ENCODE measurements at places on chromosomes 3 and 15.

GRCh38 chr3:134992586-134992985 lies 197.5 kb downstream of the EPHB1 start:
- no peak for DNase-seq

- DNase-seq: no peak
Observed at GRCh38 chr3:21991061-21991460, 240.1 kb upstream of the ZNF385D start.

DNA sequence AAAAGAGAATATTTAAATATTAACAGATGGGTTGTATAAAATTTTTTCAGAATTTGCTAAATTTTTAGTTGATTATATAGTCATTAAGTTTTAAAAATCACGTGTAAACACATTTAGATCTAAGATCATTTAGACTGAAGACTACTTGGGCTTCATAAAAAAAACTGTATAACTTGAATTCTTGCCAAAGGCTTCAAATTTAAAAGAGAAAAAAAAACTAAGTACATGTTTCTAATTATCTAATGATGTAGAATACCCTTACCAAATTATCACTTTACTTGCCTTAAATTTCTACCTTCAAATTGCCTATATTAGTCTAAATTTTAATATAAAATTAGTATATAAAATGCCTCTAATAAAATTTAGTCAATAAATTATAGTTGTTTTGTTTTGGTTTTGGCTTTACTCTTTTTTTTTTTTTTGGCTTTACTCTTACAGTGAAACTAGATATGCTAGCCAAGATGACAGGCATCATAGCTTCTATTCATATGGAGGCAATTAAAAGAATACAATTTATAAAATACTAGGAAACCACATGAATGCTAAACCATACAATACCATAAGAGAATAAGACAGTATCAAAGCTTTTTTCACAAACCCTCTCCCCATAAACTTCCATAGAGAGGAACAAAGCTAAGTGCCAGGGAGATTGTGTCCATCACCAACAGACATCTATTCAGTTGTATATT lies 183.1 kb upstream of the KCNMB2 start:
- DNase-seq: no peak

DNA sequence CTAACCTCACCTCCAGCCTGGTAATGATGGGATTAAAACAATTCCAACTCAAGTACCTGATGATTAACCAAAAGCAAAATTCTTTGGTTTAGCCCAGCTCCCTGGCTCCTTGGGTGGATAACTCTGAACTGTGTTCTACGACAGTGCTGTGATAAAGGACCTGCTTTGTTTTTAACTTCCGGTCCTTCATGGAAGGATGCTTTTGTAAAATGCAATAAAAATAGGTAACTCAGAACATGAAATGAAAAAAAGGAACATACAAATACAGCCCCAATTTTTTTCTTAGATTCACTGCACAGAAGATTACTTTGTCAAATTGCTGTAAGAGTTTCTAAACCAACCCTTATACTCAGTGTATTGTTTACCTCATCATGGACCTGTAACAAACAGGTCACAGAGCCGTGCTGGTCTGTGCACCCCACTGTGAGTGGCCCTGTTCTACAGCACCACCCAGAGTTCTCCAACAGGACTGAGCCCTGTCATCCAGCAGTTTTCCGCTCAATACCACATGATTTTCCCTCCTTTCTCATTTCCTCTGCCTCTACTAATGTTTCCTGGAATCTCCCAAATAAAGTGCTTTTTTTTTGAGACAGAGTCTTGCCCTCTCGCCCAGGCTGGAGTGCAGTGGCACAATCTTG lies 4.9 kb upstream of the PCYT1A start:
- DNase-seq: no peak

GRCh38 chr3:153221748-153222162 lies 59.7 kb downstream of the RAP2B start:
- no peak for DNase-seq

GRCh38 chr15:70597056-70597603 lies 166.2 kb downstream of the UACA start:
- DNase-seq: no peak

GRCh38 chr3:126854666-126855065 lies 128.2 kb upstream of the PLXNA1 start:
- DNase-seq: no peak

GRCh38 chr15:55914446-55914845 lies 79.0 kb downstream of the NEDD4 start:
- DNase-seq: no peak

GRCh38 chr3:70061096-70061495 lies 61.6 kb downstream of the SAMMSON start:
- DNase-seq: no peak

- no peak for DNase-seq
Observed at GRCh38 chr3:66709532-66709931, 208.7 kb upstream of the LRIG1 start.

- no peak for DNase-seq
Observed at GRCh38 chr15:87755226-87755625, 501.3 kb downstream of the NTRK3 start.

GRCh38 chr3:120772081-120772480 lies 29.5 kb downstream of the GTF2E1 start:
- DNase-seq: no peak

GRCh38 chr3:178095522-178095921 lies 440.7 kb upstream of the KCNMB2 start:
- DNase-seq: no peak

GRCh38 chr3:72041511-72041910 lies 256.6 kb upstream of the PROK2 start:
- no peak for DNase-seq

DNA sequence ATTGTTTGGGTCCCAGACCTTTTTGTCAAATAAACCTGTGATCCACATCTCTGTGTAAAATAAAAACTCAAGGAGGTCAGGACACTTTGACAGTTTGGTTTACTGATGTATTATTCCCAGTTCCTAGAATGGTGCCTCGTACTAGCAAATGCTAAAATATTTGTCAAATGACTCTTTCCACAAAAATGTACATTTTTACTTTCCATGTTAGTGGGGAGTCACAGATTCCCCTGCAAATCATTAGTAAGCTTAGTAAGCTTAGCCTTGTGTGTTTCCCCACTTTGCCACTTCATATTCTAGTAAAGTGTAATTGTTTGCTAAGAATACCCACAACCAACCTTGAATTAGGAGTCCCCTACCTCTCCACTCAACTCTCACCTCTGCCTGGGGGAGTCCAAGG lies 2.4 kb upstream of the MAGI1 start:
- no peak for DNase-seq

- DNase-seq: no peak
Observed at GRCh38 chr3:151989621-151990020, 116.2 kb downstream of the SUCNR1 start.

- DNase-seq: no peak
Observed at GRCh38 chr3:134363381-134363755, 10.9 kb downstream of the AMOTL2 start.

- DNase-seq: no peak
Observed at GRCh38 chr15:56608140-56608778, 125.0 kb downstream of the ZNF280D start.

DNA sequence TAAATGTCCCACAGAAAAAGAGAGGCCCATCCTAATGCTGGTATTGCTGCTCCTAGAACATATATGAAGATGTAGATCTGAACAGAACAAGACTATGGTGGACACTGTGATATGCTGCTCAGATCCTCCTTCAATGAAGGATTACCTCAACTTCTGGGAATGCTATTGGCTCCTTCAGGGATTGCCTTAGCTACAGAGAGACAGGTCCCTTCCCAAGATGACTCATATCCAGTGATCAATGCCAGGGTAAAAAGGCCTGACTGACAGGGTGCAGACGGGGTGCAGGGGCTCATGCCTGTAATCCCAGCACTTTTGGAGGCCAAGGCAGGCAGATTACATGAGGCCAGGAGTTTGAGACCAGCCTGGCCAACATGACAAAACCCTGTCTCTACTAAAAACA lies 20.5 kb upstream of the STAG1 start:
- no peak for DNase-seq

DNA sequence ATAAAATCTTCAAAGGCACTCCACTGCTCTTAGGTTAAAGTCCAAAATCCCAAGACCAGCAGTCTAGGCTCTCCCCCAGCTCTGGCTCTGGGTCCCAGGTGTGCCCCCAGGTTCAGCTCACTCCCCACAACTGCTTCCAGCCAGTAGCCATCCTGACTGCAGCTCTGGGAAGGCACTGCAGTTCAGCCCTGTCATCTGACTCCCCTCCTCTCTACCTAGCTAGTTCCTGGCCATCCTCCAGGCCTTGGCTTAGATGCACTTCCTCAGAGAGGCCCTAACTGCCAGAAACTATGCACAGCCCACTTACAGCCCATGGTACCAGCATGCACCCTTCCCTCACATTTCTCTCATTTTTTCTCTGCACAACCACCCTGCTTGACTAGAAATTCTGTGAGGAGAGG lies 25.5 kb downstream of the TBC1D2B start:
- no peak for DNase-seq

GRCh38 chr15:77830051-77830468 lies 197.3 kb upstream of the LINGO1 start:
- no peak for DNase-seq

- DNase-seq: no peak
Observed at GRCh38 chr15:57570994-57571393, 20.7 kb upstream of the MYZAP start.

DNA sequence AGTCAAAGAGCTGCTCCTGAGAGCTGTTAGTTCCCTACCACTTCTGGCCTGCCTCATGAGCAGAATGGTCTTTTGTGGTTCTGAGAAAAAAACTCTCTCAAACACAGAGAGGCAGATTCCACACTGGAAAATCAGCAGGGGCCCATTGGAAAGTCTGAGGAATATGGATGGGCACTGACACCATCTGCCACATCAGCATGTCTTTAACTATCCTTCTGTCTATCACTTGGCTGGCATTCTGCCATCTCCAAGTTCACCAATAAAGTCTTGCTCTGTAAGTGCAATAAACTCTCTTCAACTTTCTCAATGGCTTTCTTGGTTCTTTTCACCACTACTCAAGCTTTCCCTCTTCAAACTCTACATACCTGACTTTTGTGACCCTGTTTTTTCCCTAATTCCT lies 101.3 kb upstream of the GALNT15 start:
- no peak for DNase-seq

- DNase-seq: no peak
Observed at GRCh38 chr3:144524531-144524930, 552.9 kb downstream of the DIPK2A start.

DNA sequence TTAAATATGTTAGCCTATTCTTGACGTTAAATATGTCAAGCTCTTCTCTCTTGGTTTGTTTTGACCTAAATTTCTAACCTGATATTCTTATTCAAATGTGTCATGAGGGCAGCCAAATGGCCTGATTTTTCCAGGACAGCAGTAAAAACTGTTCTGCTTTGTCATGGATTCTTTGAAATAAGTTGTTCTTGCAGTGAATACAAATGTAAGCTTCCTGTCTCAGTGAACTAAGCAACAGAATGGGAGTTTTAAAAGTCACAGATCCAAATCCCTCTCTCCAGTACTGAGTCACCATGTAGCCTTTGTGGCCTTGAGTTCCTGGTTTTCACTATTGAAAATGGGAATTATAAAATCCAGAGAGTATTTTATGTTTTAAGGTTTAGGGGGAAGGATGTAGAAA lies 301.8 kb downstream of the NLGN1 start:
- DNase-seq: no peak

- DNase-seq: peak; percentile 6
Observed at GRCh38 chr3:44685128-44685800, 27.2 kb upstream of the ZNF502 start.

DNA sequence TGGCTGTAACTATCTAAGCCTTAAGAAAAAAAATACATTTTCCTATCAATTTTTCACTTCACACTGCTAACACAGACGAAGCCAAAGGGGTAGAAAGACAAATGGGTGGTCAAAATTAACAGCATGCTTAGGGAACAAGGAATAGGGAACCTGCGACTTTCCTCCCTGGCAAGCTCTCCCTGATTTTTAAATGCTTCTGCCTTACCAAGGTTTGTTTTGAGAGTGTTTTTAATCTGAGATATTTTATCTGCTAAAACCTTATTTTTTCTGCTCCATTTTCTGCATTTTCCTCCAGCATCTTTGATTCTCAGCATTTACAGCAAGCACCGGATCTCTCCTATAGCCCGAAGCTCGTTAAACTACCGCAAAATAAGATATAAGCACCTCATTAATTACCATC lies 214.4 kb downstream of the RORA start:
- no peak for DNase-seq

GRCh38 chr3:197222937-197223370 lies 75.5 kb downstream of the DLG1 start:
- DNase-seq: no peak

- DNase-seq: peak; percentile 82
Observed at GRCh38 chr3:39051649-39052561, at the start of the genes SCN11A and WDR48. Gene SCN11A (minus strand): TSS chr3:39051944. CDS start chr3:38950362, 101,582 bp downstream. Gene WDR48 (plus strand): TSS chr3:39052016. CDS start chr3:39052026, 10 bp downstream.

DNA sequence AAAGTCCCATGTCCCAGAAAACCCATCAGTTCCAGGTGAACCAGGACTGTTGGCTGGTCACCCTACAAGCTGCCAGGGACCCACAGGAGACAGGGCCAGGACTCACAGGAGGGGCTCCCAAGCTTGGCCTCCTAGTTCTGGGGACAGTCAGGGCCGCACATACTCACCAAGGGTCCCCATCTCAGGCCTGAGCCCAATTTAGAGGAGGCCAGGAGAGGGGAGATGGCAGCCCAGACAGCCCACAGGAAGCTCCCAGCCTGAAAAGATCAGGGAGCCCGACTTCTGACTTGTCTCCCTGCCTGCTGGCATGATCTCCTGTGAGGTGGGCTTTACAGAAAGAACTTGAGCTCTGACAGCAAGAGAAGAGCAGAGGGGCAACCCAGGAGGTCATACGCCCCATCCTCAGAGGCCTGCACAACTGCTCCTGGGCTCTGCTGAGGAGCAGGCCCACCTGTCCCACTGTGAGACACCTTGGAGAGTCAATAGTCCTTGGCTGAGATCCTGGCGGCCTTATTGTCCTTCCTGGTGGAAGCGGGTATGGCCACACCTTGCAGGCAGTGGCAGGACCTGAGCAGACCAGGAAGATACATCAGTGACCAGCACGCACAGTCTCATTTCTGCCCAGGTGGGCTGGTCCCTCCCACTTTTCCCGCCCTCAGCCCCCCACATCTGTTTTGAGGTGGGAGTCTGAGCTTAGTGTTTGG lies 2.5 kb upstream of the ISLR start:
- DNase-seq: no peak

GRCh38 chr3:196020373-196020772 lies 61.5 kb downstream of the TFRC start:
- DNase-seq: no peak

- no peak for DNase-seq
Observed at GRCh38 chr3:62332835-62333244, 40.5 kb downstream of the FEZF2 start.

GRCh38 chr3:70020906-70021660 lies 21.6 kb downstream of the SAMMSON start:
- no peak for DNase-seq
